Panc1 (cell line): ENCODE measurements at places on chromosomes 4 and X. TPM values are rescaled to one million over a fixed set of nuclear protein-coding genes. Genes with fewer than 3 reads are reported as not detected.

The SUPT20HL1 gene
- not detected for total RNA-seq

The SLC10A4 gene
- 1.2 TPM for total RNA-seq

The KIAA1210 gene
- not detected for total RNA-seq

The TMEM150C gene
- total RNA-seq: 1.8 TPM

The LGI2 gene
- total RNA-seq: not detected

DNA sequence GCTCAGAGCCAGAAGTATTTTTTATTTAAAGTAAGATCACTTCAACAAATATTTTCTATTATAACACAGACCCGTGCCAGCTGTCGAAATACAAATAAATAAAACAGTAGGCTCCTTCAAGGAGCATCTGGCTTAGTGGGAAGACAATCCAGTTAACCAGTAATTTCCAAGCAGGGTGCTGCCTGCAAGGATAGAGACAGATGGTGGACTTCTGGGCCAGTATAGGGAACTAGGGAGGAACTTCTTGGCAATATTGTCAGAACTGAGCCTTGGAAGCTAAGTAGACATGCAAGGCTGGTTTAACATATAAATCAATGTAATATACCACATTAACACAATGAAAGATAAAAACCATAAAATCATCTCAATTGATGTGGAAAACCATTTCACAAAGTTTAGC is 17.0 kb upstream of the MTMR1 start:
- no peak overlapping the region for H3K4me3 ChIP-seq
- H3K27ac ChIP-seq: no peak overlapping the region
- no peaks in the 10 kb centered on the region for H3K36me3 ChIP-seq
- no peaks in the 10 kb centered on the region for H3K4me1 ChIP-seq

- no peaks in the 10 kb centered on the region for H3K4me1 ChIP-seq
- no peak overlapping the region for H3K27ac ChIP-seq
- no peak for DNase-seq
- H3K27me3 ChIP-seq: no peaks in the 10 kb centered on the region
- H3K36me3 ChIP-seq: no peaks in the 10 kb centered on the region; the same call in 1 of the 2 replicates
Measured at GRCh38 chr4:147958057-147958456, 226.2 kb downstream of the ARHGAP10 start.

DNA sequence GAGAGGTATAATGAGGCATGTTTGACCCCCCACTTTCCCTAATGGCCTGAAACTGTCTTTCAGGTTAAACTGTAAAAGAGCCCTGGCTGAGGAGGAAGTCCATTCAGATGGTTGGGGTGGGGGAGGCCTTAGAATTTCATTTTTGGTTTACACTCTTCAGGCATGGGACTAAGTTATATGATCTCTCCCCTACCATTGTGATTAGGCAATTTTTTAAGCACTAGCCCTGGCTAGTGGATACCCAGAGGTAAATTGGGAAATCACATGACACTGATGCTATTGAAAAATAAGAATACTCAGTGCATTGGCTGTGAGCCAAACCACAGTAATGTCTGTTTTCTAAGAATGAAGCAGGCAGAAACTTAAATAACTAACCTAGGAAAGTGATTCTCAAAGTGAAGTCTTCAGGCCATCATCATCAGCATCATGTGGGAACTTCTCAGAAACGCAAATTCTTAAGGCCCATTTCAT is 149.7 kb downstream of the RRAGB start:
- no peak for DNase-seq
- no peak overlapping the region for H3K4me3 ChIP-seq
- no peak overlapping the region for H3K27ac ChIP-seq
- no peaks in the 10 kb centered on the region for H3K4me1 ChIP-seq

DNA sequence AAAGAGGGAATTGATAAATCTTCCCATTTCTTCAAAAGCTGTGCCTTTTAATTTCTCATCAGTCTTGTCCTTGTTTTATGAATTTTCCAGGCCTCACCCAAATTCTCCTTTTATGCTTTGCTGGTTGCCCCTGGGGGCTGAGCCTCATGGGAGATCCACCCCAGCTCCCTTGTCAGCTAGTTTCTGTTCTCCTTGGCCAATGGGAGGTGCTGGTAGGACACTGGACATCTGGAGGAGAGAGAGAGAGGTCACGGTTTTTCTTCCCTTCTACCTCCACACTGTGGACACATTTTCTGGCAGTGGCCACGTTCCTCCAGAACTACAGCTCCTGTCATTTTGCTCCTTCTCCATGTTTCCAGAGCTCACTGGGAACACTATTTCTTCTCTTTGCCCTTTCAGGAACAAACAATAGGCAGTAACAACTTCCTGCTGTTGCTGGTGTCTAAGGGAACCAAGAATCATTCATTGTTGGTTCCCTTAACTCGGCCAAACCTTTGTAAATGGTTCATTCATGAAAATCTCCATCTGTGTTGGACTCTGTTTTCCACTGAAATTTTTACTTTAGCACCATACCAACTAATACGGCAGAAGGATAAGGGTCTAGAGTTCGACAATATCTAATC is 334.5 kb downstream of the GPAT3 start:
- no peak overlapping the region for H3K4me3 ChIP-seq
- H3K4me1 ChIP-seq: no peaks in the 10 kb centered on the region
- no peak overlapping the region for H3K27ac ChIP-seq
- no peaks in the 10 kb centered on the region for H3K36me3 ChIP-seq

DNA sequence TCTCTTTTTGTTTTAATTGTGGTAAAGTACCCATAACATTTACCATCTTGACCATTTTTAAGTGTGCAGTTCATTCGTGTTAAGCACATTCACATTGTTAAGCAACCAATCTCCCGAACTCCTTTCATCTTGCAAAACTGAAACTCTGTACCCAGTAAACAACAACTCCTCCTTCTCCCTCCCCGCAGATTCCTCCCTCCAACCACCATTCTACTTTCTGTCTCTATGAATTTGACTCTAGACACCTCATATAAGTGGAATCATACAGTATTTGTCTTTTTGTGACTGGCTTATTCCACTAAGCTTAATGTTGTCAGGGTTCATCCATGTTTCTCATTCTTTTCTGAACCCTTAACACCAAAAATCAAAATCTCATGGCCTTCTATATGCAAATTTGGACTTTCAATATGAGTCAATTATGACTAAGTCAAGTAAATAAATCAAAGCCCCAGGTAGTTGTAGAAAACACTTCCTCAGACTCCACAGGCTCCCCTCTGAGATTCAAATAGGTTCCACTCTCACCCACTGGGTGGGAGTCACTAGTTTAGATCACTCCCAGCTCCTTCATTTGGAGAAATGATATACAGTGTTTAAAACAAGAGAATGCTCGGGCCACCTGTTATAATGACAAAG is 9.8 kb upstream of the RTL5 start:
- H3K4me1 ChIP-seq: no peaks in the 10 kb centered on the region
- no peak for DNase-seq
- no peaks in the 10 kb centered on the region for H3K27me3 ChIP-seq
- no peaks in the 10 kb centered on the region for H3K36me3 ChIP-seq

DNA sequence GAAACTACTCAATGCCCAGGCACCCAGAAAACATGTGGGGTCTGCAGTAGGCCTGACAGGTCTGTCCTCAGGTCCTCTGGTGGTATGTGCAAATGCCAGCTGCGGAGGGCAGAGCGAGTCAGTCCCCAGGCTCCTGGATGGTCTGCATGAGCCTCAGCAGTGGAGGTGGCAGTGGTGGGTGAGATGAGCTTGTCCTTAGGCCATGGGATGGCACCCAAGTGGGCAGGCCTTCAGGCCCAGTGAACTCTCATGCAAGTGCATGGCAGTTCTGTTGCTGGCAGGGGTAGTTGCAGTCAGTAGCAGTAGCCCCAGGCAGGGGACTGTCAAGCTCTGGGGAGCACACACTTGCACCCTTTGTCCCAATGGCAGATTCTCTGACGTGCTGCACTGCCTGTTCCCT is 106.3 kb upstream of the ANXA10 start:
- H3K27ac ChIP-seq: no peak overlapping the region
- no peaks in the 10 kb centered on the region for H3K27me3 ChIP-seq
- H3K36me3 ChIP-seq: no peaks in the 10 kb centered on the region
- H3K4me1 ChIP-seq: no peaks in the 10 kb centered on the region
